Skeletal muscle cell (primary cell): ENCODE measurements at places on chromosomes 13 and 19.

DNA sequence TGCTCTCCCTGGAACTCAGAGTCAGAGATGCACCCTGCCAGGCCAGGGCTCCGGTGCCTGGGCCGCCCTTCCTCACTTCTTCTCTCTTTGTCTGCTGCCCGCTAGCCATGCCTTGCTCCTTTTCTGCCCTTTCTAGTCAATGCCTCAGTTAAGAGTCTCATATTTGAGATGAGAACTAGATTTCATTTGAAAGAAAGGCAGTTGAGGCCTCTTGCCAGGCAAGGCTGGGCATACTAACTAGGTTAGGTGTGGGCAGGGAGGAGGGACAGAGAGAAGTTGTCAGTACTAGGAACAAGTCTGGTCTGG, 341.6 kb downstream of the DNAJC15 start:
- DNase-seq, result no peak

DNA sequence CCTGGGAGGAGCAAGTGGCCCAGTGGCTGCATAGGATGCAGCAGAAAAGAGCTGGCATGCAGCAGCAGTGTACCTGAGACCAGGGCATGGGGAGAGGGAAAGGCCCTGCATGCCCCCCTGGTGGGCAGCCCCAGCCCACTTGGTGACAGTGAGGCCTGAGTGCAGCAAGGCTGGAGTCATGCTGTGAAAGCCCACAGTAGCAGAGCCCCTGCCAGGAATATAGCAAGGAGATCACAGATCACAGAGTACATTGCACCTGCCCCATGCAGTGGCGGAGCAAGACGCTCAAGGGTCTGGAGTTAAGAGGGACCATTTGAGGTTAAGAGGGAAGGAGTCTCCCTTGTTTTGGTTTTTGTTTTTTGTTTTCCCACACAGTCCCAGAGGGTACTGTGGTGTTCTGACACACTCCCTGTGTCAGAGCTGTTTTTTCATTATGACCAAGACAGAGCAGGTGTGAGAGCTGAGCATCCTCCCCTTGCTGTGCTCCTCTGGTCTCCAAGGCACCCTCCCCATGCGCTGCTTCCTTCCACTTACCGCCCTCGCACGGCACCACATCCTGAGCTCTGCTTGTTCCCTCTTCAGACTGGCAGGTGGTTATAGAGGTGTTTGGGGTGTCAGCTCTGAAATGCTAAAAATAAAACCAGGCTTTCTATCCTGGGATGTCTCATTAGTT, 85.0 kb upstream of the UBL3 start:
- no peak for DNase-seq

DNA sequence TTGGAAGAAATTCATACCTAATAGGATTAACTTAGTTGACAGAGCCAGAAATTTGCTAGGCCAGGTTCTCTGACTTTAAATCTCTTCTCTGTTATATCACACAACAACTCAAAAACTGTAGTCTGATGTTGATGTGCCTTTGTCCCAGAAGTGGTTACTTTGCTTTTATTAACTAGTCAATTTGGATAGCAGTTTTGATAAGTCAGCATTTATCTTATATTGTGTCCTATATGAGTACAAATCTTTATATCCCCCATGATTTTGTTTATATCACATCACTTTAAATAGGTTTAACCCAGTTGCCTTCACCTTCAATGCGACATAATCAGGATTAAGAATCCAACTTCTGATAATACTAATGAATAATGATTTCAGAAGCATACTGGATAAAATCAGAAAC, 459.3 kb downstream of the GPC6 start:
- no peak for DNase-seq

- DNase-seq, result no peak
Measured at GRCh38 chr19:10271543-10272086, 695 bp downstream of the ICAM1 start.

DNA sequence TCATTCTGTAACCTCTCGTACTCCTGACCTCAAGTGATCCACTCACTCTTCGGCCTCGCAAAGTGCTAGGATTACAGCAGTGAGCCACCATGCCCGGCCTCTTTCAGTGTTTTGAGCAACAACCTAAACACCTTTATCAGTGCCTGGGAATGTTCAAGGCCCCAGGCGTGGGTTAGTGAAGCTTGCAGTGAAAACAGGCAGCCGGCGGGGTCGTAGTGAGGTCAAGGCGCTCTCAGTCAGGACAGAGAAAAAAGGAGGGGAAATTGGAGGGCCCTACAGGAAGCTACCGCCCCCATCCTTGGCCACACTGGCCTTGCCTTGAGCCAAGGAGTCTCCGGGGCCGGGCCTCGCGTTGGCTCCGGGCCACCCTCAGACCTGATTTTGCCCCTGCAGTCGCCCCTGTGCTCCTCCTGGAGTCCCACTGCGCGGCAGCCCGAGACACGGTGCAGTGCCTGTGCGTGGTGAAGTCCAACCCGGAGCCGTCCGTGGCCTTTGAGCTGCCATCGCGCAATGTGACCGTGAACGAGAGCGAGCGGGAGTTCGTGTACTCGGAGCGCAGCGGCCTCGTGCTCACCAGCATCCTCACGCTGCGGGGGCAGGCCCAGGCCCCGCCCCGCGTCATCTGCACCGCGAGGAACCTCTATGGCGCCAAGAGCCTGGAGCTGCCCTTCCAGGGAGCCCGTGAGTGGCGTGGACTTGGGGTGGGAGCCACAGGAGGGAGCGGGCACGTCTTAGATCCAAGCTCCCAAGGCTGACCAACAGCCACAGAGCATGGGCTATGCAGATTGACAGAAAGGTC, 17.7 kb downstream of the MAG start:
- DNase-seq, result no peak

- no peak for DNase-seq
Measured at GRCh38 chr19:51509823-51510660, 8.4 kb upstream of the SIGLEC12 start.

DNA sequence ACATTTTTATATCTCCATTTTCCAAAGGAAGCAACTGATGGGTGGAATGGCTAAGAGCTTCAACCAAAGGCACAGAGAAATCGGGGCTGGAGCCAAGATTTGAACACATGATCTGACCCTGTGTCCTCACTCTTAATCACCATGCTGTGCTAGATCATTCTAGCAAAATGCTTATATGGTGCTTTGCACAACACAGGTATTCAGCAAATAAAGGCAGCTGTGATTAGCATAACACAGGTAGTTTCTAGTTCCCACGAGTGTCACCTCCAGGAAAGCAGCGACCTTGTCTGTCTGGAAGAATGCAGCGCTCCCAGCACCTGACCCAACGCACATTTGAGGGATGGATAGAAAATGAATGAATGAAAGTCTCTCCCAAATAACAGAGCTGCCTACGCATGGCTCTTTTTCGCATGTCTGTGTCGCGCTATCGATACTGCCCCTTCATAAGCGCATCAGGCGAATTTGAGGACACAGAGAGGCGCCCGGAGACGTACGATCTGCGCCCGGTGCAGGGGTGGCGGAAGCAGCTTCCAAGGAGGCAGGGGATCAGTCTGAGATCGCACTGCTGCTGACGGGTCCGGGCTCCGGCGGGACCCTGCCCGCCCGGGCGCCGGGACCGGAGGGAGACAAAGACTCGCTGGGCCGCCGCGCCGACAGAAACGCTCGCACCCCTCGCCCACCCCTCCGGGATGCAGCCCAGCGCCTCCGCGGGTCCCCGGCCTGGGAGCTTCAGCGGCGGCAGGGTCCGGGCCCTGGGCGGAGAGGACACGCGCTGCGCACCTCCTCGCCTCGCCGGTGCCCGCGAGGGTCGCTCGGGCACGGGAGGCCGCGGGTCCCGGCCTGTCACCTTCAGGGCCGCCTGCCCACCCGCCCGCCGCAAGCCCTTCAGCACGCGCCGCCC, 609 bp downstream of the EPS15L1 start:
- DNase-seq, result peak; percentile 11

- no peak for DNase-seq
Measured at GRCh38 chr19:9362905-9363304, at the start of gene ZNF177. Gene ZNF177, plus strand, starts transcription at chr19:9363013. Its CDS starts 15,299 bp downstream, at chr19:9378312.

DNA sequence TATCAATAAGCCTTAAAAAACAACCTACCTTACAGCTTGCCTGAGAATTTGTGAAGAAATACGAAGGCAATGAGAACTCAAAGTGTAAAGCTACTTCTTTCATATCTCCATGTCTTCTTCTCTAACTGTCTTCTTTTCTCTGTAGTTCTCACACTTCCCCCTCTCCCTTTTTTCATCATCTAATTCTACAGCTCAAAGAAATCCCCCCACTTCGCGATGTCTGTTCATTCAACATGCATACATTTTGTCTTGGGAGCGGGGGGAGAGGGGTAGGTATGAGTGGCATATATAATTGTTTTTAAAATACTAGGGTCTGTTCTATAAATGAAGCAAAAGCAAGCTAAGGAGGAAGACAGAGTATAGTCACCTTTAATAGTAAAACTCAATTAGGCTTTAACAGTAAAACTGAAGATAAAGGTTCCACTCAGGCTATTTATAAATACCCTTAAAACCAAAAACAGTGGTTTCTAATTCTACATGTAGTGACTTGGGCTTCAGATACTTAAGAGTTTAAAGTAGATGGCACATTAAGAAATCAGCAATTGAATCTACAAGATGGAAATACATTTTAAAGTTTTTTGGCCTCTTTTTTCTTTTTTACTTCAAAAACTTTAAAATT, 106.9 kb downstream of the KLF12 start:
- no peak for DNase-seq

GRCh38 chr13:37456506-37456905, 142.1 kb downstream of the POSTN start:
- DNase-seq, result no peak

DNA sequence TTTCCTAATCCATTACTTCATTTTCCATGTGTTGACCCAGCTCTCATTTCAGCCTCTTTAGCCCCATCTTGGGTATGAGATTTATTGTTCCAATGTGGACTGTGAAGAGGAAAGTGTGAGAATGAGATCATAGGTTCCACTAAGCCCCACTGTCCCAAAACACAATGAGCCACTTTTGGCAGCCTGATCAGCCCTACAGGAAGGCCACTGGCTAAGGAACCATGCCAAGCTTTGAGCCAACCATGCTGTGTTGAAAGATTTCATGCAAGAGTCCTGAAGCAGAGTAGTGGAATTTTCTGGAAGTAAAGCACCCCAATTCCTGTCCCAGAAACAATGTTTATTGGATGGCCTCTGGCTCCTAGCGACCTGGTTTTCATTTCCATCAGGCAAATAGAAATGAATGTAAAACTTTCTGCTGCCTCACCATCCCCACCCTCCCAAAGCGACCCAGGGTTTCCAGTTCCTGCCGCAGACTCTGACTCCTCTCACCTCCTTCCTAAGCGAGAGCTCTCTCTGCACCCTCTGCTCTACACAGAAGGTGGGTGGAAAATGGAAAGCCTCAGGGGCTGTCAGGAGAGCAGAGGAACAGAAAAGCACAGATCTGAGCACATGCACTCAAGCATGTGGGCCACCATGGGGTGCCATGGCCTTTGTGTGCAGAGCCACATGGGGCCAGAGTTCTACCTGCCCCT, 73.1 kb downstream of the KCTD12 start:
- DNase-seq, result no peak

DNA sequence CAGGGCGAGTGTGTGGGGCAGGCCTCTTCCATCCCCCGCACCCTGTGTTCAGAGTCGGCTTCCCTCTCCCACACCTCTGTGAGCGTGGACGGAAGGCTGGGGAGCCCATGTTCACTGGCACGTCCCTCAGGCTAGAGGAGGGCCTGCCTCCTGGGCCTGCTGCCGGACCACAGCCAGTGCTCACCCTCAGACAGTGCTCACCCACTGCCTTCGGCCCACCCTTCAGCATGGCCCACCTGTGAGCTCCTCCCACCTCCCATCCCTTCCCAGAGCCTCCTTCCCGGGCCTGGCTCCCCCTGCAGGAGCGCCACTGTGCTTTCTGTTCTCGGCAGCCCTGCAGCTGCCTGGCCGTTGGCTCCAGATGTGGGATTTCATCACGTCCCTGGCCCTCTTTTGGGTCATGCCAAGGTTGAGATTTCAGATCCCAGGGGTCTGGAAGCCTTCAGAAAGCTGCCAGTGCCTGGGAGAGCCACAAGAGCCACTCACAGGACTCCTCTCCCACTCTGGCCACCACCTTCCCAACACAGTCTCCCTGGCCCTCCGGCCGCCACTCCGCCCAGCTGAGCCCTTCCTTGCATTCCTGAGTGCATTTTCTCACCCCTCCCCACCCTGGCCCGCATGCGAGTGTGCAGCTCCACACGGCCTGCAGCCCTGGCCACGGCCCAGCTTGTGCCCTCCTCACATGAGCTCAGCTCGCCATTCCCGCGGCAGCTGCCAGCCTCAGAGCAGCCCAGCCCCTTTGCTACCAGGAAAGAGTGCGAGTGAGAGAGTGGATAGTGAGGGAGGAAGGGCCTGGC, 25.3 kb downstream of the CAPN12 start:
- DNase-seq, result peak; percentile 25

DNA sequence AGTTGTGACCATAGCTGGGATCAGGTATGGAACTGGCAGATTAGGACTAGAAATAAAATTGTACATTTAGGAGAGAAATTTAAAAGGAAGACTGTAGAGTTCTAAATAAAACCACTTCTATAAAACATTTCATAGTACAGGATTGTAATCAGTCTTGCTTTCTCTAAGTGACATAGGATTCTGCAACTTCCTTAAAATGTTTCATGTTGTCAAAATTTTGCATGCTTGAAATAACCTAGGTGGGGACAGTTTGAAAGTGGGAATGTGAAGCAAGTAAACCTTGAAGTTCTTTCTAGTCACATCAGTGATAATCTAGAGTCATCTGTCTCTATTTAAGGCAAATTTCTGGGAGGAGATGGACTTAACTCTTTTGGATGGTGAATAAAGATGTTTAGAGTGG, 6.7 kb downstream of the TM9SF2 start:
- DNase-seq, result no peak

DNA sequence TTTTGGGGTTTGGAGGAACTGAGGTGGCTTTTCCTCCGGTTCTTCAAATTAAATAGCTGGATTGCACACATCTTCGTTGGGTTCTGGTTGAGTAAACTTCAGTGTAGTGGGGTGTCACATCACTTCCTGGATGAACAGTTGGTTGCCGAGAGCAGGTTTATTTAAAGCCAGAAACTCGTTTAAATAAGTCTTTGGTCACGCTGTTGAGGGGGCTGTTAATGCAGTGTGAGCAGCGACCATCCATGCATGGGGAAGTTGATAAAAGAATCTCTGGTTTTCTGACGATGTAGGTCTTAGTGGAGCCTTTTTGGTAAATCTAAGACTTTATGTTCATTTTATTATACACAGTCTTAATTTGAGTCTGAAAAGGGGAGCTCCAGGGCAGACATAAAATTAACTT, 351.2 kb upstream of the ARGLU1 start:
- DNase-seq, result no peak

DNA sequence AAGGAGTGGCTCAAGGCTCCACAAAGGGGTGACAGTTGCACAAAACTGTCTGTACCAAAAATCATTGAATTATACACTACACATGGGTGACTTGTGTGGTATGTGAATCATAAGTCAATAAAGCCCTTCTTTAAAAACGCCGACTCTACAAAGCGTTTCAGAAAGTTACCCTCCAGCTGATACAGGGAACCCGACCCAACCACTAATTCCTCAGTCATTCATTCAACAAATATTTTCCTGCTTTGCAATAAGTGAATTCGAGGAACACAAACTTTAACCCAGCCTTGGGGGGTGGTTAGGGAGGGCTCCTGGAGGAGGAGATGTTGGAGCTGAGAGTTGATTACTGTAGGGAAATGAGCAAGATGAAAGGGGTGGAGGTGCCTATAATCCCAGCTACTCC, 32.0 kb downstream of the LTBP4 start:
- DNase-seq, result no peak
